ENCODE measurements at places on chromosomes 2 and 18.
A peak's percentile ranks its signal among the peaks of the same experiment; 100 is the strongest.

DNA sequence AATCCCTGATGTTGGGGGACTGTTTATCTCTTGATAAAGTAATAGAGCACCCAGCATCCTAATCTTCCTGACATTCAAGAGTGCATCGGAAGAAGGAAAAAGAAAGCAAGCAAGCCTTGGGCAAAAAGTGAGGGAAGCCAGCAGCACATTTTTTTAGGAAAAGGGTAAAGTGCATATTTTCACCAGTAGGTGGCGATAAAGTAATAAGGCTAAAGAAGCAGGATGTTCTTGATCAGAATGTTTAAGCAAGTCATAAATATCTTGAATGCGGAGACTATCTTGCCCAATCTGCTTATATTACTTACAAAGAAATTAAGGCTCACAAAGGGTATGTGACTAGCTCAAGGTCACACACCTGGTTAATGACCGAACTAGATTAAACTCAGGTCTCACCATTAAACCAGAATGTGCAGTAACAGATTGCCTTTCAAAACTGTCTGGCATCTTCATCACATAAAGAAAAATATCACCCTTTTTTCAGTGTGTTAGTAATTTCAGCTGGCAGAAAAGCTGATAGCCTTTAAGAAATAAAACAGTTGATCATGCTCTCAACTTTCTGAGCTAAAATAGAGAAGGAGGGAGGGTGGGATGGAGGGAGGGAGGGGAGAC lies 83.8 kb downstream of the VIT start:
- peak; percentile 59 for DNase-seq

GRCh38 chr18:41666231-41666630 lies 288.8 kb upstream of the PIK3C3 start:
- DNase-seq: no peak

DNA sequence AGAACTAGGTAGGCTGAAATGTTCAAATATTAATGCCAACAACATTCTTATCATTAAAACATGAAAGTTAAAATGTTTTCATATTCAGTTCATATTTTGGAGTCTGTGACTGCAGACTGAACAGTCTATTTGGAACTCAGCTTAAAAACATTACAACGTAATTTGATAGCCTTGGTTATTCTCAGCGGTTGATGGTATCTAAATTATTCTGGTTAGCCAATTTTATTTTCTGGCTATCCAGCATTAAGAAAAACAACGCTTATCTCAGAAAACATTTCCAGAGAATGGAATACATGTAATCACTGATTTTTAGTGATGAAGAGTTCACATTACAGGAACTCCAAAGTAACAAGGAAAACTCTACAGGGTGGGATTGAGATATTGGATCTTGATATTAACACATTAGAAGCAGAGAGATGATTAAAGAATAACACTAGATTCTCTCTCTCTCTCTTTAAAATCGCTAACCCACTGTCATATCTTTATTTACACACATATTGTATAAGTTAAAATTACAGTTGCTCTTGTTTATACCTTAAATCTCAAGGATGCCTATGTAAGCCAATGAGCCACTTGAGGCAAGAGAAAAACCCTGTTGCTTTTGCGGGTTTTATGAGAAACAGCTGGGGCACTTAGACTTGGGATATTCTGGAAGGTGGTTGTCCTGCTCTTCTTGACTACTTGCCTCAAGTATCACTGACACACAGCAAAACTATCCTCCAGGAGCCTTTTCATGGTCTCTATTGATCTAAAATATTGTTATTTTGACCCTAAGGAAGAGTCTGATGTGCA lies 84.9 kb downstream of the ICOS start:
- DNase-seq: no peak

GRCh38 chr2:224126440-224126839 lies 87.4 kb upstream of the SERPINE2 start:
- DNase-seq: no peak

GRCh38 chr2:241680827-241681599 lies 5.6 kb downstream of the DTYMK start:
- no peak for DNase-seq

DNA sequence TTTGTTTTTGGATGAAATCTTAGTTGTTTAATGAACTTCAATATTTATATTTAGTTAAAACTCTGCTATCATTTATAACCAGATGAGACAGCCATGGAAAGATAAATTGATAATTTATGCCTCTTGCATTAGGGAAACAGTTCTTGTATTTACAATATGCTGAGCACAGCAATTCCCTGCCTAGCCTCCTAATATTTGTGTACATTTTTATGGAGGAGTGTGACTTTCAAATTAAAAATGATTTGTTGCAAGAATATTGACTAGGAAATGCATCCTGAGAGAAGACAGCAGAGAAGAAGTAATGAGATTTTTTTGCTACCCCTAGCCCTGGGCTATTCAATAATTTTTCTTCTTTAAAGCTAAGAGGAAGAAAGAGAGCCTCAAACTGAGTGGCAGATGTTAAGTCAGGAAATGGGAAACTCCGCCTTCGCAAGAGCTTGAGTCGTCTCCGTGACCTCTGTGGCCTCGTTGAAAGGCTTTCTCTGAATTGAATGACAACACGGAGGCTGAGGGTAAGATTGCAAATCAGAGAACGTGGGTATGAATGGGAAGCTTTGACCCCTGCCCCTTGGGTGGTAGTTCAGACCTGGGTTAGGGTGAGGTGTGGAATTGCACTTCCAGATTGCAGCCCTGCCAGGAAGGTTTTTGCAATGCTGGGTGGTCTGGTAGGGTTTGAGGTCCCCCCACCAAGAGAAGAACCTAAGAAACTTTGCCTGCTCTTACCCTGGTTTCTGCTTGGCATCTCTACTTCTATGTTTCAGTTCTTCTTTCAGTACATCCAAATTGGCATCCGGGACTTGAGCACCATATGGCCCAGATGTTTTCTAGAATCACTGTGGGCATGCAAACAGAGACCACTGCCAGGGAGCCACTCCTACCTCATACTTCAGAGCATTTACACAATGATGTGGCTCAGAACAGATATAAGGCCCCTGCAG lies 210.3 kb upstream of the RBMS1 start:
- DNase-seq: peak; percentile 18

DNA sequence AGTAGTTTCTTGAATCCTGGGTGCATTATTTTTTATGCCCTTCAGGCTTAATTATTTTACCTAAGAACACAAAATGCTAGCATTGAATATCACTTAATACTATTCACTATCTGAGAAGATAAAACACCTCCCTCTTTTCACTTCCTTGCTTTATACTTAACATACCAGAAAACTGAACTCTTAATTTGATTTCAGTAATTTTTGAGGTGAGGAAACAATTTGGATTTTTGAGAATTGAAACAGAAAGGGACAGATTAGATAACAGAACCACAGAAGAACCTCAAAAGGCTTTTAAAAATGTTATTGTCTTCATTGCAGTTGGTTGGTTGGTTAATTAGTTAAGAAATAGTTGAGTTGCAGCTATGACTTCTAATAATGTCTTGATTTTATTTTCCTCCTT lies 69.5 kb downstream of the GPD2 start:
- DNase-seq: no peak

- DNase-seq: no peak
These were observed 15.7 kb downstream of the CCDC85A start for GRCh38 chr2:56199492-56199891.

- no peak for DNase-seq
These were observed 38.7 kb upstream of the PTPN4 start for GRCh38 chr2:119721043-119721442.

GRCh38 chr18:2984703-2985261 lies 28.2 kb downstream of the LPIN2 start:
- no peak for DNase-seq

- DNase-seq: no peak
These were observed 81.4 kb upstream of the CABLES1 start for GRCh38 chr18:23053776-23054457.

DNA sequence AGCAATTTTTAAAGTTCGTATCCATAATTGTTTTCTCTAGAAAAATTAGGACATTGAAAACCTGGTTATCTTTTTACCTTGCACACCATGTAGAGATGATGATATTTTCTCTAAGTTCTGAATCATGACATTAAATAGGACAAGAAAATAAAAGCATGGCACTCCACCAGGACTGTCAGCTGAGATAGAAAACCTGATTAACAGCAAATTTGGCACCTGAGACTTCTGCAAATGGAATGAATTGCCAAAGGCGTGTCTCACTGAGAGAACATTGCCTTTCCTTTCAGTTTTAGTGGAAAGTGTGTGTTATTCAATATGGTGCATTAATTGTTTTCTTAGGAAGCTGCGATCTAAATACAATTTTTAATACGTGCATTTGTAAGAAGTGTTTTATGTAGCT lies 164.7 kb downstream of the LRRC30 start:
- no peak for DNase-seq

- DNase-seq: no peak
These were observed 125.8 kb downstream of the THSD7B start for GRCh38 chr2:136891100-136891499.

DNA sequence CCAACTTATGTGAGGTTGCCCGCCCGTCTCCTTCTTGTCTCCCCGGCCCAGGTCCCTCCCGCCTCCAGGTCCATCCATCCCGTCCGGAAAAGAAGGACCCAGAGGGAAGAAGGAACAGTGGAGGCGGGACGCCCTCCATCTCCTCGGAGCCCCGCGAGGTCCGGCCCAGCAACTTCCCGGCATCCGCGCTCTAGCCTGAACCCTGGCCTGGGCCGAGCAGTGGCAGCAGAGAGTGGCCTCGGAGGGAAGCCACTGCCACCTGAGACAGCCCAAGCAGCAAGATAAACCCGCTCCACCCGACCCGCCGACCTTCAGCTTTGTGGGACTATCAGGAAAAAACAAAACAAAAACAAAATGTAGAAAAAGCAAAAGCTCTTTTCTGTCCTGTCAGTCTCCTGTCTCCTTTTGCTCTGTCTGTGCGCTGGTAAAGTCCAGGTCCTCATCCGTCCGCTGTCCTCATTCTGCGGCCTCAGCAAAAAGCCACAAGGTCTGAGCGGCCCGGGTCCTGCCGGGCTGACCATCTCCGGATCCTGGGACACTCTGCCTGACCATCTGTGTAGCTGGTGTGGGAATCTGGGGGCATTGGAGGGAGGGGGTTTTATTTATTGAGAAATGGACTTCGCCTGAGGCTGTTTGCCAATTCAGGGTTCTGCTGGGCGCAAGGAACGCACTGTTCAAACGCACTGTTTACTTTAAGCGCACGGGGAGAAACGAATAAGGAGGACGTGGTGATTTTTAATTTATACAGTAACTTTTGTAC lies 3.1 kb downstream of the DLX1 start:
- peak; percentile 7 for DNase-seq

DNA sequence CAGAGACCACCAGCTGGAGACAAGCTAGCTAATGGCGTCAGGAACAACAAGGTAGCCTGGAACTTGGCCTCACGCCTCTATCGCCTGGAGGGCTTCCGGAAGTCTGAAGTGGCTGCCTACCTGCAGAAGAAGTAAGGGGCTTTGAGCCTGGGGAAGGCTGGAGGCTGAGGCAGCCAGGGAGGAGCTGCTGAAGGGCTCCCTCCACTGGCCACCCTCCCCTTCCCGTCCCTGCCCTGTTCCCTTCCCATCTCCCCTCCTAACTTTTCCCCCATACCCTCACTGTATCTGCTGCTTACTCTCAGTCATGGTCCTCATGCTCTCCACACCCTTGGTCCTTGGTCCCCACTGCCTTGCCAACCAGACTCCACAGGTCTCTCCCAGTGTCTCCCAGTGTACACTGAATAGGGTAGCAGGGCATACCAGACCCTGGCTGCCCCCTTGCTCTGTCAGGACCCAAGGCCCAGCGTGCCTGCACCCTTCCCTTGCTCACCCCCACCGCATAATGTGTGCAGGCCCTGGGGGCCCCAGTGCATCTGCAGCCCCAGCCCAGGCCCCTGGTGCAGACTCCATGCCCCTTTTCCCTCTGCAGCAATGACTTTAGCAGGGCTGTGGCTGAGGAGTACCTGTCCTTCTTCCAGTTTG lies 18.8 kb downstream of the PSD4 start:
- no peak for DNase-seq

GRCh38 chr2:203648273-203648672 lies 58.2 kb upstream of the CD28 start:
- DNase-seq: no peak

DNA sequence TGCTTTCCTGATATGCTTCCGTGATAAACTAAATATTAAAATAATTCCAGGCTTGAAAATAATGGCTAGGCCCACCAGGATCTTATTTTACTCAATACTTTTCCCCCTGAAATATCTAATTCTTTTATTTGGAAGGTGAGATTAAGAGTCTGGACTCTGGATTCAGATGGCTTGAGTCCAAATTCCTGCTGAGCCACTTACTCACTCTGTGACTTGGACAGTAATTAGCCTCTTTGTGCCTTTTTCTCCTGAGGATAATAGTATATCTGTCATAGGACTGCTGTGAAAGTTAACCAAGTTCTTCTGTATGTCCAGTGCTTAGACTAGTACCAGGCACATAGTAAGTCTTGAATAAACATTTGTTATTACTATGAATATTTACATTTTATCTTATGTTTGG lies 127.3 kb upstream of the ERBB4 start:
- no peak for DNase-seq

DNA sequence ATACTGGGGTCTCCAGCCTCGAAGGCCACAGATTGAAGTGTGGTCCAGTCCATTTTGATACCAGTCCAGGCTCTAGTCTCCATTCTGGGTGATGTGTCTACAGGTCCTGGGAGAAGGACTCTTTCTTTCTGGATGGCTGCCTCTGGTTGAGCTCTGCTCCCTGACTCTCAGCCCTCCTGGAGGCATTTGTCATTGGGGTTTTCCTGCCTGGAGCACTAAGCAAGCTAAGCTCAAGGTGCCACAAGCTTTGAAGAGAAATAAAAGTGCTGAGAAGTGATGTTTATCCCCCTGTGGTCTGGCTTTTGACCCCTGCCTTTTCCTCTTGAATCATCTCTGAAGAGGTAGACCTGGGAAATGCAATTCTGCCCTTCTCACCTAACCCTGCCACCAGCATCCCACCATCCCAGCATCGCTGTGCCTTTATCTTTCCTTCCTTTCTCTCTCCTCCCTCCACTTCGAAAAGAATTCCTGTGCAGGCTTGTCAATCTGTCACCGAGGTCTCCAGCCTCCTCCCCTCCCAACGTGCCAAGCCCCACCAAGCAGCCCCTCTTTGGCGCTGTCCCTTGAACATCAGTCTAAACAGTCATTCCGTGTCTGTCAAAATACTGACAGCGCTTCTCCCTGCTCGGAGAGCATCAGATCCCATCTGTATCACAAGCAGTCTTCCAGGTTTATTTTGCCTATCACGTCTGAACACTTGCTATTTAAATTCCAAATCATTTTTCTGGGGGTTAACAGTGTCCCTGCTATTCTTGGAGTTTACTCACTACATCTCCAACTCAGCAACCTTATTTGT lies 334.6 kb upstream of the SLC14A2 start:
- no peak for DNase-seq

DNA sequence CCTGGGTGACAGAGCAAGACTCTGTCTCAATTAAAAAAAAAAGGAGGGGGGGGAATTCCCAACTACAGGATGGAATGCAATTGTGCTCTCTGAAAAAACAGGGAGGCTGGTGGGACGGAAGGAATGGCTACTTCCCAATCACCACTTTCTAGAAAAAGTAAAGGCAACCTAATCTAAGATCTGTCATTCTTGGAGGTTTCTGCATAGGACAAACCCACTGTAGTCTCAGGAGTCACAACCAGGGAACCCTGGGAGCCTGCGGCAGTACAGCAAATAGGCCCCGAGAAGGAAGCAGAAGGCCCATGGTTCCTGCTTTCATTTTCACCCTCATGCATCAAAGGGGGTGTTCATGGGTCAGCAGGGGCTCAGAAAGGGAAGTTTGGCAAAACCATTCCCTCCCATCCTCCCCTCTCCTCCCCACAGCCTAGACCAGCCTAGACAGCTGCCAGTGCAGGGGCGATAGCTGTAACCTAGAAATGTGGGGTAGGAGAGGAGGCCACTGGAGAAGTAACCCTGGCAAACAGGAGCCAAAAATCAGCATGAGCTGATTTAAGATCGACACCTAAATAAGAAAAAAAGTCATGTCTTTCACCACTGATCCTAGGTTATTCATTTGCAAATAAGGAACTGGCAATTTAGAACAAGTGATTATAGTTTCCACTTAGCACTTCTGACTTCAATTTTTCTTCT lies 48.0 kb downstream of the TRABD2A start:
- peak; percentile 41 for DNase-seq
